ENCODE measurements at places on chromosomes 16 and 17. TPM values are rescaled to one million over a fixed set of nuclear protein-coding genes. Genes with fewer than 3 reads are reported as not detected.

DNA sequence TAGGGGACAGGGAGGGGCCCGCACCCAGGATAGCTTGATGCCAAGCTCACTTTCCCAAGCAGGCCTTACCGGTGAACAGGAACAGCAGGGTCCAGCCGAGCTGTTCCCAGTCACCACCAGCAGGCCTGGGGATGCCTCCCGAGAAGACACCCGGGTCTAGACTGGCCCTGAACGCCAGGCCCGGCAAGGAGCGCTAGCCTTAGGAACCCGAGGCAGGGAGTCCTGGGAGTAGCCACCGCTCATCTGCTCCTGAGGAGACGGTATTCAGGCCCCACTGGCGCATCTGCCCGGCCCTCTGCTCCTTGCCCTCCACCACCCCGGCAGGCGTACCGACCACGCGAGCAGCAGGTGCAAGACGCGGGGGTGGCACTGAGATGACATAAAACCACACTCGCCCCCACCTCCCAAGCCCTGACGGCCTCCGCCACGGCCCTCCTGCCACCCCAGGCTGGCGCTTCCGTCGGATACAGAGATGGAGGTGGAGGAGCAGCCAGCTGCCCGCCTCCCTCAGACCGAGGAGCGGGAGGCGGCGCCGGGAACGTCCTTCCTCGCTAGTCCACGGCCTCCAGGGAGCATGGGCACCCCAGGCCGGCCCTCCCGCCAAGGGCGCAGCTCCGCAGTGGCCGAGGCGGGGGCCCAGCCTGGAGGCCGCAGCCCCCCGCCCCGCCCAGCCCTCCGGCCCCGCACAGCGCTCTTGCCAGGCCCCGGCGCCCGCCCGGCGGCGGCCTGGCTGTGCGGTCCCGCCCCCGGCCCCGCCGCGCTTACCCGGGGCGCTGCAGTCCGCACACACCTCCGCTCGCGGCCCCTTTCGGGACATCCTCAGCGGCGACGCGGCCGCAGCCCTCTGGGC is 661 bp downstream of the GIT1 start:
- DNase-seq, result peak; percentile 4

- DNase-seq, result no peak
Observed at GRCh38 chr17:17042384-17042736, at the start of gene MPRIP. MPRIP (plus strand) TSS chr17:17042457; CDS start chr17:17042849, 392 bp downstream.

DNA sequence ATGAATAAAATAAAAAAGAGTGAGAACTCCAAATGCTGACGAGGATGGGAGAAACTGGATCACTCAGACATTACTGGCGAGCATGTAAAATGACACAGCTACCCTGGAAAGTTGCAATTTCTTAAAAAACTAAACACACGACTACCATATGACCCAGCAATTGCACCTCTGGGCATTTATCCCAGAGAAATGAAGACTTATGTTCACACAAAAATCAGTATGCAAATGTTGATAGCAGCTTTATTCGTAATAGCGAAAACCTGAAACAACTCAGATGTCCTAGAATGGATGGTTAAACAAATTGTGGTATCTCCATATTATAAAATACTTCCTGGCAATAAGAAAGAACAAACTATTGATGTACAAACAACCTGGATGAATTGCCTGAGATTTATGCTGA is 357.2 kb upstream of the ASIC2 start:
- DNase-seq, result no peak

GRCh38 chr17:79400989-79401703 is 209.7 kb downstream of the RBFOX3 start:
- DNase-seq, result peak; percentile 78

DNA sequence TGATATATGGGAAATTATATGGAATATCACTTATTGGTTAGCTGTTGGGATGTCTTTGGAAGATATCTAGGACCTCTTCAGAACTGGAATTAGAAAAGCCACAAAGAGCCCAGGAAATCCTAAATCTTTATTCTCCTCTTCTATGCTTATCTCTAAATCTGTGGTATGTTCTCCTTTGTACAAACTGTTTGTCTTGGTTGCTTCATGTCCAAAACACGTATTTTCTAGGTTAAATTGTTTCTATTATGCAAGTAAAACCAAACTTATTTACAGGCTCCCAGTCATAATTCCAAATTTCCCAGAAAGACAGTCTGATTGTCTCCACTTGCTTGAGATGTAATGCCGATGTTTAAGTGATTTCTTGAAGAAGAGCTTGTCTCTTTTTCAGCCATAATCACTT is 650.9 kb downstream of the CDH11 start:
- no peak for DNase-seq

DNA sequence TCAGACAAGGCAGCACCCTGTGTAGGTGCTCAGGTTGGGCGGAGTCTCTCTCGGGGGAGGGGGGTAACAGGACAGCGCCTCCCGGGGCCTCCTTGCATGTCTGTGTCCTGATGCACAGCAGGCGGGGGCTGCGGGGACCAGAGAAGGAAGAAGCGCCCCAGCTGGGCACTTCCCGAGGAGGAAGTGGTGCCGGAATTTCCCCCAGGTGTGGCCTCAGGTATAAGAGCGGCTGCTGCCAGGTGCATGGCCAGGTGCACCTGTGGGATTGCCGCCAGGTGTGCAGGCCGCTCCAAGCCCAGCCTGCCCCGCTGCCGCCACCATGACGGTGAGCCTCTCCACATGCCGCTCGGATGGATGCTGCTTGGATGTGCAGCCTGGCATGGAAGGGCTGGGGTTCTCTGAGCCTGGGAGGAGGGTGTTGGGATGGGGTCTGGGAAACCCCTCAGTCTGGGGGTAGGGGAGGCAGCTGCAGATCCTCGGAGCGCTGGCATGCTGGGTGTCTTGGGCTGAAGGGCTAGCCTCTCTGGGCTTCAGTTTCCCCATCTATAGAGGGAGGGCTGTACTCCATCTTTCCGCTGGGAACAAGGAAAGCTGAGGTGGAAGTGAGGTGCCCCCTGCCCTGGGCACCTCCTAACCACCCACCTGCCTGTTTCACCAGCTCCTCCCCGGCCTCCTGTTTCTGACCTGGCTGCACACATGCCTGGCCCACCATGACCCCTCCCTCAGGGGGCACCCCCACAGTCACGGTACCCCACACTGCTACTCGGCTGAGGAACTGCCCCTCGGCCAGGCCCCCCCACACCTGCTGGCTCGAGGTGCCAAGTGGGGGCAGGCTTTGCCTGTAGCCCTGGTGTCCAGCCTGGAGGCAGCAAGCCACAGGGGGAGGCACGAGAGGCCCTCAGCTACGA is at the start of gene IL17C:
Gene IL17C, plus strand, starts transcription at position 250 of the 908 bp plus-strand sequence. Its CDS starts 70 bp downstream, at position 320.
- no peak for DNase-seq

GRCh38 chr17:5049314-5049841 is 14.2 kb upstream of the SLC52A1 start:
- no peak for DNase-seq

The CPNE7 gene
- total RNA-seq, result 0.58 TPM

The CNGB1 gene
- total RNA-seq, result not detected

The SYCE1L gene
- total RNA-seq, result not detected

The YBX2 gene
- 0.08 TPM for total RNA-seq

All from SK-MEL-5 (cell line).